ENCODE measurements at places on chromosomes 3 and 15. TPM values are rescaled to one million over a fixed set of nuclear protein-coding genes. Genes with fewer than 3 reads are reported as not detected.

DNA sequence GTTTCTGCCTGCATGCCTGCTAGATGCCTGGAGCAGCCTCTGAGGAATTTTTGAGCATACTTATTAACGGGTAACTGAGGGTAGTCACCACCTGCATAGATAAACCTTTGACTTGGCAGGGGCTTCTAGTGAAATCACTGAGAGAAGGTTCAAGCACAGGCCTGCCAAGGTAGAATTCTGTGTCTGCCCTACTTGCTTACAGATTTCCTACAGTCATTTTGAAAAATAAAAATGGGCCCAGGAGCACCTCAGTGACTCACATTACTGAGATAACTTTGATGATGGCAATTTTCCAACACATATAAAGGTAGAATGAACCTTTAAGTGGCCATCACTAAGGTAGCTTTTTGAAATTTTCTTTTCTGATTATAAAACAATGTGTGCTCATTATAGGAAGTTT, 10.8 kb downstream of the CRTAP start:
- ATAC-seq, result no peak

- ATAC-seq, result no peak
Observed at GRCh38 chr3:153232851-153233271, 70.8 kb downstream of the RAP2B start.

The PAK2 gene
- total RNA-seq, result 36.5 TPM

DNA sequence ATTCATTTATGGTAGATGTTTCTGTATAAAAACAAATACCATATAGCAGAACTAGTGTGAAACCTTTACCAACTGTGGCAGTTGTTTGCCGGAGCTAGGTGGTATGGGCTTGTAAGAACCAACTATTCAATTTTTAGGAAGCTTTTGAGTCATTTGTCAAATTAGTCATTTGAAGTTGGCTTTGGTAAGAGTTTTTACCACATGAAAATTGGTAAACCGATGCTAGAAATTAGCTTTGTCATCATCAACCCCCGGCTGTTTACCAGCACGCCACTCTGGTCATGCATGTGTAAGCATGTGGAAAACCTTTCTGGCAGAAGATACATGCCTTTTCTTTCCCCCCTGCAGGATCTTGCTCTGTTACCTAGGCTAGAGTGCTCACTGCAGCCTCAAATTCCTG, 63.3 kb downstream of the IL1RAP start:
- ATAC-seq, result no peak

The CCR8 gene
- 0.16 TPM for total RNA-seq

The FES gene
- 3.8 TPM for total RNA-seq

DNA sequence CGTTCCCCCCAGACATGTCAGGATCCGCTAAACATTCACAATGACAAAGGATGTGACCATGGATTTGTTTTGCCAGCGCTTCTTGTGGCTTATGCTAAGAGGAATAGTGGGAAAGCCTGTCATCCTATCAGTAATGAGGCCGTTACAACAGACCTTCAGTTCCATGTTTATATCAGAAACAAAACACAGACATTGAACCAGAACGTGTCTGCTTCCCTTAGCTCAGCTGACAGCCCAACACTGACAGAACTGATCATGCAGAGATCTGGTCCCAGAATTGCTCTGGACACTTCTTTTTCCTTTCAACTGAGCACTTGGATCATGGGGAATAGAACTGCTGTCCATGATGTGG, 58.3 kb upstream of the MYZAP start:
- no peak for ATAC-seq

- no peak for ATAC-seq
Observed at GRCh38 chr3:184688251-184688881, 23.5 kb downstream of the MAGEF1 start.

DNA sequence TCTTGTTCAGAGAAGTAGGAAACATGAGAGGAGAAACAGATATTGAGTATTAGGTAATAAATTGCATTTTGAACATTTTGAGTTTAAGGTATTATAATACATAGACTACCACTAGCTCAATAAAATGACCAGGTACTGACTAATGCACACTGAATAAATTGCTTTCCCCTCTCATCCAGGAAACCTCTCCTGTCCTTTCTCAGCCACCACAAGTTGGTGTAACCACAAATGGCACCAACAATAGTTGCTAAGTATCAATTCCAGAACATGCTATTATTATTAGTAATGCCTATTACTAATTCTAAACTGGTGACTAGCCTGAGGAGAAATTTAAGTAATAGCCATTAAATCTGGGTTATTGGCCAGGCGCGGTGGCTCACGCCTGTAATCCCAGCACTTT, 47.3 kb upstream of the XRN1 start:
- no peak for ATAC-seq

DNA sequence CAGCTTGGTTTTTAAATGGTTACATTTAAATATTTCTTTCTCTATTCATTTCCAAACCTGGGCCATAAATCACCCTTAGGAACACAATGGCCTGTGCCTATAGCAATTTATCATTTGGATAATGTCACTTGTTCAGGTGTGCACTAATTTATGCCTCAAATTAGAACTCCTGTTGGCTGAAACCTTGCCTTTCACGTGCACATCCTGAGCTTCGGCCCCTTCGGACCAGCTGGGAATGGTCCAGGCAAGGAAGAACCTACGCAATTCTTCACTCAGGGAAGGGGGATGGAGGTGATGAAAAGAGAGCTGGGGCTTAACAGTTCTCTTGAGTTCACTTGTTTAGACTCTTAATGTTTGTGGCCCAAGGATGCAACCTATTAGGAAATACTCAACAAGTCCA, 324.1 kb upstream of the ICE2 start:
- ATAC-seq, result no peak

The USP50 gene
- not detected for total RNA-seq

- ATAC-seq, result no peak
Observed at GRCh38 chr3:72872183-72872582, 15.7 kb upstream of the GXYLT2 start.

GRCh38 chr15:92910451-92910850, 10.3 kb downstream of the CHD2 start:
- ATAC-seq, result no peak

The CX3CR1 gene
- 0.84 TPM for total RNA-seq

DNA sequence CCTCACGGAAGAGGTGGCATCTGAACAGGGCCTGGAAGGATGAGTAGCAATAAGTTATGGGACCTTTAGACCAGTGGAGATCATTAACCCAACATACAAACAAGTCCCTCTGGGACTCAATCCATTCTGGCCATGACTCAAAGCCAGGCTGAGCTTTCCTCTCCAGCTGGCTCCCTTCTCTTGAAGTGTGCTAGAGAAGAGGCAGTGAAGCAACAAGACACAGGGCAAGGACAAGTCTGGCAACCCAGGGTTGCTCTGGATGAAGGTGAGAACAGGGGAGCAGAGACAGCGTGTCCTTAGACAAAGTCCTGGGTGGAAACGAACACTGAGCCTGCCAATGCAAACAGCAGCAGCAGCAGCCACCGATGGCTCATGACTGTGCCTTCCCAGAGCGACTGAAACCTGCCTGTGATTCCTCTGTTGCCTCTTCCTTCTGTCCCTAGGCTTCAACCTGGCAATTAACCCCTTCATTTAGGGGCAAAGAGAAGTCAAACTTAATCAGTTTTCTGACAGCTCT, 86.8 kb downstream of the BDH1 start:
- no peak for ATAC-seq

The ALDH1A2 gene
- total RNA-seq, result 1.8 TPM

DNA sequence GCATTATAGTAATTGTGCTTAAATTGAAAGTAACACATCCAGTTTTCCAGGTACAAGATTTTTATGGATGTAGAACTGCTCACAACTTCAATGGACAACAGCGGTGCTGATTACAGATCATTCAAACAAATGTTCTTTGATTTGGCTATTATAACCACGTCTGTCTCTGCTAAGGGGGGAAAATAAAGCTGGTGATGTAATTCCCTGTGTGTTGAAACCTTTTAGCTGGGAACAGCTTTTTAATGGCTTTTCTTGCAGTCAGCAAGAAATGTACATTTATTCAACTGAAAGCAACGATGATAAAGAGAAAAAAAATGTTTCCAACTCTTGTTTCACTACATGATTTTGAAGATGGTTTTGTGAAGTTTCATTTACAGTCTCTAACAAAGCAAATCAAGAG, 431.9 kb upstream of the AGTR1 start:
- no peak for ATAC-seq

DNA sequence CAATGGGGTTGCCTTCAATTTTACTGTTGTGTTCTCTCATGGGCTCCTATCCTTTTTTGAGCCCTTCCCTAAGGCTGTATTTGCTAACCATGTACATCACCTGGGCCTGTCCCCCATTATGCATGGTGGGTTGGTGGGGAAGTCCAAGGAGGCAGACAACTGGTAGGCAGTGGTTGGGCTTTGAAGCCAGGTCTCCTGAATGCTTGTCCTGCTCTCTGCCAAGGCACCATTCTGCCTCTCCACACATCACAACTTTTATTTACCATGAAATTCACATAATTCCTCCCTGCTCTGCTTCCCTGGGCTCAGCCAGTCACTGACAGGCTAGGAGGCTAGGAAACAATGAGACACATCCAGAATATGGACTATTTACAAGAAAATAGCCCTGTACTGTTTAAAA, 41.0 kb upstream of the COPB2 start:
- ATAC-seq, result no peak

- peak; percentile 67 for ATAC-seq
Observed at GRCh38 chr3:89107461-89108290, at the start of gene EPHA3. Gene EPHA3, plus strand, starts transcription at chr3:89107621. Its CDS starts 128 bp downstream, at chr3:89107749.

The PLCL2 gene
- 0.80 TPM for total RNA-seq

- ATAC-seq, result no peak
Observed at GRCh38 chr3:47912006-47912504, 104.2 kb downstream of the MAP4 start.

DNA sequence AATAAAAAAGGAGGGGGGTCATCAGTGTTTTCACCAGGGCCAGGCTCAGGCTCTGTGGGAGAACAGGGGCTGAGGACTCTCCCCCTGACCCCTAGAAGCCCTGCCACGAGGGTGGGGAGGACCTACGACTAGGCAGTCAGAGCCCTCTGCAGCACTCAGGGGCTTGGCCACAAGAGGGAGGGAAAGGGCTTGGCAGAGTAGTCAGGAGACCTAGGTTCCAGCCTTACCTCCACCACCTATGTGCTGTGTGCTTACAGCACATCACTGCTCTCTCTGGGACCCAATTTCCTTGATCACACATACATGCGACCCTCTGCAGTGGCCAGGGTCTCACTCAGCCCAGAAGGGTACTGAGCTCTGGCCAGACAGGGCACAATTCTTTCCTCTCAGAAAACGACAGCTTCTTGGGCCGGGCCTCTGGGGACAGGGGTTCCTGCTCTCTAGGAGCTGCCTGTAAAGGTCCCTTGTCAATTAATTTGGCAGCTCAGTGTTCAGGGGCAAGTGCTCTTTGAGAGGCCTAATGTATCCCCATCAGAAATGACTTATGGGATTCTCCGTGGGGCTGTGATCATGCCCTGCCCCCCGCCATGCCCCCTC, 16.4 kb upstream of the SKIC8 start:
- no peak for ATAC-seq

DNA sequence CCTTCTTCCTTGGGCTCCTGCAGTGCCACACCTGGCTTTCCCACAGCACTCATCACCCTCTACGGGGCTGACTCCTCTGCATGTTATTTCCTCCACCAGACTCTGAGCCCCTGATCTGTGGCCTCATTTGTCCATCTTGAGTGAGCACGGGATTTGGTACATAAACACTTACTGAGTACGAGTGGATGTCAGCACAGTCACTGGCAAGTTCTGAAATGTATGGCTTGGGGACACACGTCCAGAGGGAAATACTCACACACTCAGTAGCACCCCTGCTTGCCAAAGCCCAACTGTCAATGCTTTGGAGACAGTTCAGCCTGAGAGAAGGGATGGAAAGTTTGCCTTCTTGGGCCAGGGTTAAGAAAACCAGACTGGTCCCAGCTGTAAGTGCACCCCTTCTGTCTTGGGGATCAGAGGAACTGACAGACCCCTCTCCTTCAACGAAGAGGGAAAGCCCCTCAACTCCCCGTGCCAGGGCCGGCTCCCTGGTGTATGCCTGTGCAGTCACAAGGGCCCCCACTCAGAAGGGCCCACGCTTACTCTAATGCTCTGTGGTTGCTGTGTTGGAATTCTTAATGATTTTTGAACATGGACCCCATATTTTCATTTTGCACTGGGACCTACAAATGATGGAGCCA, 71.9 kb downstream of the UMPS start:
- no peak for ATAC-seq

GRCh38 chr3:103126115-103126514, 691.3 kb downstream of the ZPLD1 start:
- no peak for ATAC-seq

GRCh38 chr3:131324923-131325322, 56.7 kb upstream of the NUDT16 start:
- no peak for ATAC-seq

The ARHGEF26 gene
- total RNA-seq, result 4.7 TPM

The ARRDC4 gene
- total RNA-seq, result 2.9 TPM

GRCh38 chr3:29242296-29242695, 38.6 kb upstream of the RBMS3 start:
- ATAC-seq, result no peak

The THRB gene
- total RNA-seq, result 4.7 TPM

The RPL14 gene
- total RNA-seq, result 1,667 TPM

The GOLGA8M gene
- 0.36 TPM for total RNA-seq

DNA sequence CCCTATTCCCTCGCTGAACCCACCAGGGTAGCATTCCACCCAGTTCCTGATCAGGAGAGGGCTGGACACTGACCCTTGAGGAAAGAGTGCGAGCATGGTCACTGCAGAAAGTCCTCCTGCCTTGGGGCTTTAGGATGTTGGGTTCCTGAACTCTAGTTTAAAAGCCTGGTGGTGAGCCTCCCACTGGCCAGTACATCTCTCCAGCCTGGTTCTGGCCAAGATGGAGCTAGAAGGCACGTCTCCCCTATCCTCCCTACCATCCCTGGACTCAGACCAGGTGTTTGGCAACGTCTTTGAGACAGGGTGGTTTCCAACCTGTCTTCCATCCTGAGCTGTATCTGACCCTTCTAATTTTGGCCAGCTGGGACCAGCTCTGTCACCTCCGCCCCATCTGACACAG, 31.4 kb downstream of the NBEAL2 start:
- ATAC-seq, result no peak

GRCh38 chr3:145898487-145898886, 262.5 kb downstream of the PLOD2 start:
- ATAC-seq, result no peak

DNA sequence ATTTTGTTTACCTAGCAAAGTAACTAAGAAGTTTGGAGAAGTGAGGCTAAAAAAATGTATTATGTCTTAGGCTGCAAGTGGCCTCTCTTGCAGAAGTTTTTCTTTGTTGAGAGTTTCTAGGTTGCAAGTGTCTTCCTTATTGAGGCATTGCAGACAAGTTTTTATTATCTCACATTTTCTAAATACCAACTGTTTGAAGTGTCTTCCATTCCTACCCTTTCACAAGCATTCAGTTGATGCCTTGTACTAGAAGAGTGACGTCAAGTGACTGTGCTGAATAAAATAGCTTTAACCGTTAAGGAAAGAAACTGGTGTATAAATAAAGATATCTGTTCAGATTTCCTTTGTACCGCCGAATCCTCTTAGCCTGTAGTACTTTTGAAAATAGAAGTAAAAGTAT, 123.3 kb downstream of the ALCAM start:
- ATAC-seq, result no peak
